ENCODE measurements at places on chromosomes 1 and 21.

DNA sequence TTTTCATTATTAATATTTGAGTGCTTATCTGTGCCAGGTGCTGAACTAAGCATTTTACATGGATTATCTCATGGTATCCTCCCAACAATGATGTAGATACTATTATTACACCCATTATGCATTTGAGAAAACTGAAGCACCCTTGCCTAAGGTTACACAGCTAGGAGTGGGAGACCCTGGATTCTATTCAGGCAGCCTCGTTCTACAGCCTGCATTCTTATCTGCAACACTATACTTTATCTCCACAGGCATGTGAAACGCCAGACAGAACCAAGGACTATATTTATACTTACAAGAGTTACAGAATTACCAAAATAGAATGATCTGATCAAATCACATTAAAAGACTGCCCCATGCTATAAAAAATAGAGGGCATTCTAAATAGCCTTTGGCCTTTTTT, 22.4 kb downstream of the LPAR3 start:
- DNase-seq = no peak

DNA sequence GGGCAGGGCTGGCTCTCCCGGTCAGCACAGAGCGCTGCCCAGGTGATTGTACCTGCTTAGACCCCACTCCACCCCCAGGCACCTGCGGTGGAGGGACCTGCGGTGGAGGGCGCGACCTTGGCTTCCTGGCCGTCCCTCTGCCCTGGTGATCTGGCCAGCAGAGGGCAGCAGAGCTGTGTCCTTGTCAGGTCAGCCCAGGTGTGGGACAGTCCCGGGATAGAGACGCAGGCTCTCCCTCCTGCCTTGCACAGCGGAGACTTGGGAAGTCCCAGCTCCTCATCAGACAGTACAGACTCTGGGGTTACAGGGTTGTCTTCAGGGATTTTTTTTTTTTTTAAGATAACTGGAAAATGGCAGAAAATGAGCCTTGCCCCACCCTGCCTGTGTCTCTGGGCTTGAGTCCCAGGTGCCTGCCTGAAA, 10.0 kb downstream of the SLX9 start:
- DNase-seq = peak; percentile 19

DNA sequence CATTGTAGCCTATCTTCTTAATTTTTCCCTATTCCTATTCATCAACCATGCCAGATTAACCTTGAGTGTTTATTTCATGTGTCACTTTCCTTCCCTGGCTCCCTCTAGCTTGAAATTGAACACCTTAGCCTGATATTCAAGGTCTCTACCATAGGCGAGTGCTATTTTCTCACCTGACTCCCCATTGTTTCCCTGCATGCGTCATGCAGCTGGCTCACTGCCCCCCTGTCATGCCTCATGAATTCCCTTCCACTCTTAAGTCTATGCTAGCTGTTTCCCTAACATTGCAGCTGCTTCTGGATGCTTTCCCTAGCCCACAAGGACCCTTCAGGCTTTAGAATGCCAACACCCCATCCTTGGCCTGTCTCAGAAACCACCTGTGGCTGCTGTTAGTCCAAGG, 56.7 kb upstream of the CD1D start:
- no peak for DNase-seq

GRCh38 chr1:92587445-92587844, 100.7 kb upstream of the GFI1 start:
- DNase-seq = no peak

- no peak for DNase-seq
Measured at GRCh38 chr1:198729195-198729863, 90.5 kb downstream of the PTPRC start.

DNA sequence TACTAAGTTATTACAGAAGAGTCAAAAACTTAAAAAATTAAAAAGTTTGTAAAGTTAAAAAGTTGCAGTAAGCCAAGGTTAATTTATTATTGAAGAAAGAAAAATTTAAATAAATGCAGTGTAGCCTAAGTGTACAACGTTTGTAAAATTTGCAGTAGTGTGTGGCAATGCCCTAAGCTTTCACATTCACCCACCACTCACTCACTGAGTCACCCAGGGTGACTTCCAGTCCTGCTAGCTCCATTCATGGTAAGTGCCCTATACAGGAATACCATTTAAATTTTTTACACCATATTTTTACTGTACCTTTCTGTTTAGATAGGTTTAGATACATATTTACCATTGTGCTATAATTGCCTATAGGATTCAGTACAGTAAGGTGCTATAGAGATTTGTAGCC, 88.6 kb downstream of the CTH start:
- DNase-seq = no peak

DNA sequence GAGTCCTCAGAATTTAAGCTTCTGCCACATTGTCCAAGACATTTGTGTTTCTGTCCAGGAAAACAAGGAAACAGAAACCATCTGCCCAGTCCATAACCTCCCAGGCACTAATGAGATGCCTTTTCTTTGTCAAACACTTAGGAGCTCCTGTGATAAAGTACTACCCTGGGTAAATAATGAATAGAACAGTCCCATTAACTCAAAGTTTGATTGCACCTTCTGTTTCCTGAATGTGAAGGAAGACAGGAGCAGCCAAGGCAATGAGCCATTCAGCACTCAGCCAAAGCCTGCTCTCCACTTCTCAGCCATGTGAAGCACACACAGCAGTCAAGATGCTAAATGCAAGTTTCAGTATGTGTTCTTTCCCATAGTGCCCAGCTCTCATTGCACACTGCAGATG, 199.8 kb downstream of the SEC16B start:
- DNase-seq = no peak
